Pulmonary artery endothelial cell (primary cell): ENCODE measurements at places on chromosomes 12 and 14. TPM values are rescaled to one million over a fixed set of nuclear protein-coding genes. Genes with fewer than 3 reads are reported as not detected.

- no peak for DNase-seq
Measured at GRCh38 chr12:2475984-2476383, 318.8 kb upstream of the FKBP4 start.

- peak; percentile 59 for DNase-seq
Measured at GRCh38 chr12:50174971-50175715, 8.0 kb upstream of the CERS5 start.

GRCh38 chr12:19945559-19946435 lies 422.5 kb upstream of the PDE3A start:
- no peak for DNase-seq

DNA sequence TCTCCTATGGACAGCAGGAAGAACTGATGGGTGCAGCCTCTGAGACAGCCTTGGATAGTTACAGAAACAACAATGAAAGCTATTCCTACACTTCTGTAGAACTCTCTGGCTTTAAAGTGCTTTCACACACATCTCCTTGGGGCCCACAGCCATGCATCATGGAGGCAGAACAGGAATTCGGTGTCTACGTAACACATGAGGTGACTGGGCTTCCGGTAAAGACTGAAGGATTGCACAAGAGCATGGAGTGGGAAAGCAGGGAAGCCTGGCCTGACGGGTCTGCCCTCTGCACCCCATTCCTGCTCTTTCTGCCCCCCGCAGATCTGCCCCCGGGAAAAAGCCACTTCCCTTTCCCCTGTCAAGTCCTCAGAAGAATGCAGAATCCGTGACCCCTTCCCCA lies 82.6 kb downstream of the VWF start:
- DNase-seq, result no peak

PPP1R36 gene
- 0.35 and 0.73 TPM in 2 replicates for total RNA-seq

DNA sequence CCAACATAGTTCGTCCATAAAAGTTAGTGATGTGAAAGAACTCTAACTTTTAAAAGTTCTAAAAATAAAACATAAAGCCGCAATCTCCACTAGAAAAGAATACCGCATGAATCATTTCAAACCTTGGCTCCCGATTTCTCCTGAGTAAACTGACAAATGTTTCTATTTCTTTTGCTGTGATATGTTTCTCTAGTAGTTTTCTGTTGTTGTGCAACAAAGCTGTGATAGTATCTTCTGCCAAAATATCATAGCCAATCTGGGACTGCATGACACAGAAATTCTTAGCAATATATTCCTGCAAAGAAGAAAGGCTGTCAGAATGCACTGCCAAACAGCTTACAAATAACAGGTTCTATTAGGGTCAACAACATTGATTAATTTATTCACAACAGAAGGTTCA lies 174.0 kb downstream of the ITPR2 start:
- DNase-seq, result no peak

MAP1LC3B2 gene
- 0.46 and 1.7 TPM in 2 replicates for total RNA-seq

GRCh38 chr14:24207625-24208024 lies 2.1 kb downstream of the TSSK4 start:
- no peak for DNase-seq

DNA sequence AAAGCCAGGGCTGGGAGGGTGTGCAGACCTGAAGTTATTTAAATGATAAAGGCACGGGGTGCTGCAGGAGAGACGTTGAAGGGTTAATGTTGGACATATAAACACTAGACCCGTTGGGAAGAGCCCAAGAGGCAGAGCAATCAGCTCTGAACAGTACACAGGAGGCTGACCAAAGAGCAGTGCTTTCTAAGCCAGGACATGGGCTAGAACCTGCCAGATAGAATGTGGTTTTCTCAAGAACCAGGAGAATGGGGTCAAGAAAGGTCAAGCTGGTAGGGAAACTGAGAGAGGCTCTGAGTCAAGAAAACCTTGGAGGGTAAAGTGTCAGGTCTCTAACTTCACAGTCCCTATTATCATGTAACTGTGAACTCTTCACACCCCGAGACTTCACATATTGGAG lies 143.2 kb upstream of the EEA1 start:
- no peak for DNase-seq

- no peak for DNase-seq
Measured at GRCh38 chr12:93778306-93778705, 101.1 kb downstream of the CRADD start.

- no peak for DNase-seq
Measured at GRCh38 chr12:24820872-24821271, 128.0 kb downstream of the BCAT1 start.

DNA sequence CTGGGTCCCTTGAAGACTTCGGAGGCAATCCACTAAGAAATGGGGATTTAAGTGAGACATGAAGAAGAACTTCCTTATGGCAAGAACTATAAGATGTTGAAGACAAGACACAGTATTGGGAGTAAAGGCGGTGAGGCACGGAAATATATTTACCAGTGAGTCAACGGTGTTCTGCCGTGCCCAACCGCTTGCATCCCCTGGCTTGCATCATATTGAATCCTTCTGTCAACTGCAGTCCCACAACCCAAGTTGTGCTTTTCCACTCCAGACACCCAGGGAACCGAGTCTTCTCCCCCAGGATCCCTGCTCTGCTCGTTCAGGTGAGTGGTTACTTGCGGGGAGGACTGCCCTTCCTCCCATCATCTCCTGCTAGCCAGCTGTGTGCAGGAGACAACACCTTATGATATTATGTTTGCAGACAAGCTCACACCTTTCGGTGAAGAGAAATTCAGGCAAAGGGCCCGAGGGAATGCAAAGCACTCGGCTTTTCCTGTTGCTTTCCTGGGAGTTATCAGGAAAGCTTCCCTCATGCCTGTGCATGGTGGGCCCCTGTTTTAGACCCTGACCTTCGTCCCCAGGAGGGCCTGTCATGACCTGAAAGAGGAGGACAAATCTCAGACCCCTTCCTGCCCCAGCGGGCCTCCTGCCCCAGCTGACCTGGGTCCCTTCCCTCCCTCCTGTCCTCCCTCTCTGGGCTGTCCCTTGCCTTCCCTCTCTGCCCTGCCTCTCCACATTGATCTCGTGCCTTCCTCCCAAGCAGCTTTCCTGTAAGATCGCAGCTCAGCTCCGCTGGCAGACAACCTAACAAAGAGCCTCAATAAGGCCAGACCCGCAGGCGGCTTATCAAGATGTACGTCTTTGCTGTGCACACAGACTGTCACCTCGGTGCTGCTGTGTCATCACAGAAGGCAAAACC lies 4.3 kb upstream of the LRTM2 start:
- no peak for DNase-seq

GRCh38 chr14:75069811-75070145 lies 337 bp downstream of the ZC2HC1C start:
- no peak for DNase-seq

- peak; percentile 3 for DNase-seq
Measured at GRCh38 chr12:14716848-14717444, 20.5 kb upstream of the GUCY2C start.

PLCZ1 gene
- 0.20 TPM in 1 of 2 replicates, not detected in the other for total RNA-seq

RXYLT1 gene
- 8.4 and 12.2 TPM in 2 replicates for total RNA-seq

DNA sequence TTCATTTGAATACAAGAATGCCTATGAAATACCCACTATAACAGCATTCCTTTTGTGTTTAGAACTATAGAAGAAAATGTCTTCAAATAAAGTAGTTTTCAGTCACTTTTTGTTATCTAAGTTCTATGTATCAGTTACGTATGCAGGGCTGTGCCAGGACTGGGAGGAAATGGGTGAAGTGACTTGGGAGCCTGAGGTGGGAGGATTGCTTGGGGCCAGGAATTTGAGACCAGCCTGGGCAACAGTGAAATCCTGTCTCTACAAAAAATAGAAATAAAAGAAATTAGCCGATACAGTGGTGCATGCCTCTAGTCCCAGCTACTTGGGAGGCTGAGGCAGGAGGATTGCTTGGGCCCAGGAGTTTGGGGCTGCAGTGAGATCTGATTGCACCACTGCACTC lies 22.9 kb upstream of the MANSC4 start:
- no peak for DNase-seq

DNA sequence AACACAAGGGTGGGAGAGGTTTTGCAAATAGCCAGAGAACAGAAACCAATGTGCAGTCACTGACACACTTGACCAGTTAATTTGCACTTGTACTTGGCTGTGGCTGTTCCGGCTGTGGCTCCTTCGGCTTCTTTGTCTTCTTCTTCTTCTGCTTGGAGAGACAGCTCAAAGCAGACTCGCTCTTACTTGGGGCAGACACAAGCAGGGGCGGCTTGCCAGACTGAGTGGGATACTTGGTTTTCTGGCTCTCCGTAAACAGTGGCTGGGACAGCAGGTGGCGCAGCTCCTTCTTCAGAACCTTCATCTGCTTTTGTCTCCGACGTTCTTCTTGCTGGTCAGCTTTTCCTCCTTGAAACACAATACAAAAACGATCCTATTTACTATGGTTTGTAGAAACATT lies 25.0 kb downstream of the OTUB2 start:
- DNase-seq, result no peak

DNA sequence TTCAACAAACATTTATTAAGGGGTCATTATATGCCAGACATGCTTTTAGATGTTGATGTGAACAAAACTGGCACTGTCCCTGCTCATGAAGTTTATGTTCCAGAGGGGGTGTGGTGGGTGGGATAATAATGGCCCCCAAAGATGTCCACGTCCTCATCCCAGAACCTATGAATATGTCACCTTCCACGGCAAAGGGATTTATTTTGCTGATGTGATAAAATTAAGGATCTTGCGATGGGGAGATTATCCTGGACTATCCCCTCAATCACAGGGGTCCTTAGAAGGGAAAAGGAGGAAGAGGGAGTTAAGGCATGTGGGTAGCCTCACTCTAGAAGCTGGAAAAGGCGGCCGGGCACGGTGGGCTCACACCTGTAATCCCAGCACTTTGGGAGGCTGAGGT lies 1.7 kb upstream of the SLC48A1 start:
- no peak for DNase-seq

DDN gene
- 0.14 and 0.26 TPM in 2 replicates for total RNA-seq

DNA sequence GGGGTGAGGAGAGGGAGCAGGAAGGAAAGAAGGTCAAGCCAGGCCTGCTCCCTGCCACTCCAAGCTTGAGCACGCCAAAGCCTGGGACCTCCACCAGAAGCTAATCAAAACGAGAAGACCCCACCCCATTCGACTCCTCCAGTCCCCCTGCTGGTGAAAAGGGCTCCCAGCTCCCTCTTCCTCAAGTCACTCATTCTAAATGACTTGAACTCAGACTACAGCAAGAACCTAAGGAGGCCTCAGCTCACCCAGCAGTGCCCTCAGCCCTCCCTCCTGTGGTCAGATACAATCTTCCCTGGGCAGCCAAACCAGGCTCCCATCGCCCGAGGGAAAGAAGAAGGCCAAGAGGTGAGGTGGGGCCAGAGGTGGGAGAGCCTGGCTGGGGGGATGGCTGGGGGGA lies 17.4 kb downstream of the HDAC7 start:
- DNase-seq, result no peak

GRCh38 chr14:19917955-19918518 lies 2.4 kb upstream of the OR4K5 start:
- DNase-seq, result no peak

LYZ gene
- not detected in 2 replicates for total RNA-seq

GRCh38 chr12:4939418-4940023 lies 29.8 kb downstream of the KCNA1 start:
- DNase-seq, result no peak
